ENCODE measurements at places on chromosomes 11 and 22.

- no peak for DNase-seq
Measured at GRCh38 chr11:102064316-102064715, 17.1 kb downstream of the CFAP300 start.

GRCh38 chr22:41411021-41411851 lies 29.5 kb downstream of the TEF start:
- DNase-seq = no peak

DNA sequence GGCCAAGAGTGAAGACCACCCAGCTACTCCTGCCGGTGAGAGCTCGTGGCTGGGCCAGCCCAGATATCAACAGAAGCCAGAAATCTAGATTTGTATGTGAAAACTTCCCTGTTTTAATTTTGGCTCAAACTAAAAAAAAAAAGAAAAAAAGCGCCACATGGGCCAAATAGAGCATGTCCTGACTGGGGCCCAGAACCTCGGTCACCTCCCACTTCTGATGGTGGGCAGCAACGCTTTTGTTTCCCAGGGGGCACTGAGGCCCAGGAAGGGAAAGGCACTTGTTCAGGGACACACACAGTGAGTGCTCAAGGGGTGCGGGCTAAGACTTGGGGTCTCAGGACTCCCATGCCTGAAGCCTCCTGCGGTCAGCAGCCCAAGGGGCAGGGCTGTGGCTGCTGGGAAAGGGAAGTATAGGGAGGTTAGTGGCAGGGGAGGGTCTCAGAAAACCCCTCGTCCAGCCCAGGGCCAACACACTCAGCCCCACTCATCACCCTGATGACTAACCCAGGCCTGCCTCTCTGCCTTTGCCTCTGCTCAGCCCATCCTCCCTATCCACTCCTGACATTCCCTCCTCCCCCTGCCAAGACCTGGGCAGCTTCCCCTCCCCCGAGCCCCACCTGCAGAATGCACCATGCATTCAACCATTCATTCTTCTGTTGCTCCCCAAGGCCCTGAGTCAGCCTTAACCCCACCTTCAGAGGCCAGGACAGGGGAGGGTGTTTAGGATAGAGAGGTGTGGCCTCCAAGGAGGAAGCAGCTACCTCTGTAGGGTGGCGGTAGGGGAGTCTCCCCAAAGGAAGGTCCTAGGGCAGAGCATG lies 30.0 kb upstream of the TCF20 start:
- no peak for DNase-seq

DNA sequence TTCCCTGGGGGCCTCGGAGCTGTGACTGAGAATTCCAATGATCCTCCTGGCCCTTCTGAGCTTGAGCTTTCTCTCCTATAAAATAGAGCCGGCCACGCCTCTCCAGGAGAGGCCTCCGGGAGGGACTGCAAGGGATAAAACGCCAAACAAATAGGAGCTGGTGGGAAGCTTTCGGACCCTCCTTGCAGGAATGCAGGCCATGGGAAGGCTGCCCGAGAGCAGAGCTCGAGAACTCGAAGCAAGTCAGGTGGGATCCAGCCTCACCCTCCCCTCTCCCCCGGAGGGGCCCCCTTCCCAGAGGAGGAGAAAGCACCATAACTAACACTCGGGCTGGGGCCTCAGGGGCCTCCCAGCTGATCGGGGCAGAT lies 34.6 kb downstream of the FLRT1 start:
- peak; percentile 71 for DNase-seq

GRCh38 chr11:20059587-20060021 lies 100.7 kb downstream of the DBX1 start:
- no peak for DNase-seq

DNA sequence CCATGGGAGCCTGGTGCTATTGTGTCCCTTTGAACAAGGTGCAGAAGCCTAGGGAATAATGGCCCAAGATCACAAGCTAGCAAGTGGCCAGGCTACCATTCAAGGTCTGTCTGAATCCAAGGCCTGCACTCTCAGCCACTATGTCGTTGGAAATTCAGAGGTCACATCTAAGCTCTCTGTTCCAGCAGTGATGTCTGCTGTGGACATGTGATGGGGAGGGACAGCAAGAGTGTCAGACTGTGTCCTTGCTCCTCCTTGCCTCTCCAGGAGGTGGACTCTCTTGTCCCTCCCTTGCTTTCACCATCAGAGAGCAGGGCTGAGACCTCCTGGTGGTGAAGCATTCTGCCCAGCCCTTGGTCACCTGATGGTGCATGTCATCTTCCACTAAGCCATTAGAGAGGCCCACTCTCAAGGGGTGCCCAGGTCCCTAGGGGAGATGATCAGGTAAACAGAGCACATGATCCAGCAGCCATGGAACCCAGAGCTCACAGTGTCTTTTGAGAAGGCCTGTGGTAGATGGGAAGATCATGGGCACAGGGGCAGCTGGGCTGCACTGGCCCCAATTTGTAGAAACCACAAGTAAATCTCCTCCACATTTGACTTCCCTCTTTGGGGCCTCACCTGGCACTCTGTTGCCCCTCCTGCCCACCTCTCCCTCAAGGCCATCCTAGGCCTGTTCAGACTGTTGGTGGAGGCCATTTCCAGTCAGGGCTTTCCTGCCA lies 37.1 kb upstream of the SUSD2 start:
- DNase-seq = no peak

GRCh38 chr11:85096939-85097338 lies 530.2 kb downstream of the DLG2 start:
- DNase-seq = no peak

DNA sequence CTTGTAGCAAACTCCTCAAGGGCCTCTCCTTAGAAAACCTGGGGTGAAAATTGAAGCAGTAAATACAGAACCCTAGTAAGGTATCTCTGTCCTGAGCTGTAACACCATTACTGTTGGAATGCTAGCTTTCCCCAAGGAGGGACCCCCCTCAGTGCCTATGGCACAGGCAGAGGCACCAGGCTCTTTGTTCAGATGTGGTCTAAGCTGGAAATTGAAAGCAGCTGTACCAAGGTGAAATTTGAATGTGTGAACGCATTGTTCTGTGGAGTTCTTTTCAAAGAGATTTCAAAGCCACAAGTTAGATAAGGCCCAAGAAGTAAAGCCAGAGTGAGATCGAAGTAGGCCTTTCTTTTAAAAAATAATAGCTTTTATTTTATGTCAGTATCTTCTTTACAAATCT lies 71.9 kb upstream of the HORMAD2 start:
- no peak for DNase-seq

DNA sequence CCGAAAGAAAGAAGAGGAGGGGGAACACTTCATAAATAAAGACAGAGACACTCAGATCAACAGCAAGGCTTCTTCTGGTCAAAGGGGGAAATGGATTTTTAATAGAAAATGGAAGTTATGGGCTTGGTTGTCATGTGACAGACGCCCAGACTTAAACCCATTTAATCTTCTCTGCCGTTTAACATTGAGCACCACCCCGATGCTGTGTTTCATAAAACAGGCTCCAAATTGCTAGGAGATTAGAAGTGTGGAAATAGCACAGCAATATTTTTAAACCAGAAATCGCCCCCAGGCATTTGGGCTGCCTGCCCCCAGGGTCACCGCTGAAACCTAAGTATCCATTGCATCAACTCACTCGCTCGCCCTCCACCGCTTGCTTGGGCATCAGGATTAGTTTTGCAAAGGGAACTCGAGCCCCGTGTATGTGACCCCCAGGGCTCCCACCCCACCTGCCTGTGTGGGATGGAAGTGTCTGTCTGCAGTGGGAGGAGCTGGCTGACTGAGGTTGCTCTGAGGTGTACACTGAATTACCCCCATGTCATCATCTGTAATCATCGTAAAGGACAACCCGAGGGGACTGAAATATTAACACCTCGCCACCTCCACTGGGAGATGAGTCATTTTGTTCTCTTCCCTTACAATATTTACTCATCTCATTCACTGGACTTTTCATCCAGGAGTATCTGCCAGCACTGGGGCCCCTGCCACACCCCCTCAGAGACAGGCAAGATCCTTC lies 10.7 kb downstream of the DSCAML1 start:
- no peak for DNase-seq
